ENCODE measurements at places on chromosomes 5 and 9.

DNA sequence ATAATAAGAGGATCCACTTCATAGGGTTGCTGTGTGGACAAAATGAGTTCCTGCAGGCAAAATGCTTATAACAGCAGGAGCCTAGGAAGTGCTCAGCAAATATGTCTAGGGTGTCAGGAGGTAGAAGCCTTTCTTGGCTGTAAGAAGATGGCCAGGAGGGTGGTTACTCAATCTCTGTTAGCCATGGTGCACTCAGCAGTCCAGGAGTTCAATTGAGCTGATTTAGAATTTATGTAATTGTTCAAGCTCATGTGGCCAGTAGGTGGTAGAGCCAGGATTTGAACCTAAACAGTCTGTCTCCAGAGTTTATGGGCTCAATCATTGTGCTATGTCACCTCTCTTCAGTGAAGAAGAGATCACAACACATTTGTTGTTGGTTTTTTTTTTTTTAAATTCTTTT lies 381.2 kb downstream of the KIF4B start:
- no peaks in the 10 kb centered on the region for H3K4me1 ChIP-seq
- H3K27me3 ChIP-seq = no peaks in the 10 kb centered on the region
- H3K27ac ChIP-seq = no peak overlapping the region
- no peak overlapping the region for H3K4me3 ChIP-seq
- H3K36me3 ChIP-seq = no peaks in the 10 kb centered on the region
- DNase-seq = no peak

DNA sequence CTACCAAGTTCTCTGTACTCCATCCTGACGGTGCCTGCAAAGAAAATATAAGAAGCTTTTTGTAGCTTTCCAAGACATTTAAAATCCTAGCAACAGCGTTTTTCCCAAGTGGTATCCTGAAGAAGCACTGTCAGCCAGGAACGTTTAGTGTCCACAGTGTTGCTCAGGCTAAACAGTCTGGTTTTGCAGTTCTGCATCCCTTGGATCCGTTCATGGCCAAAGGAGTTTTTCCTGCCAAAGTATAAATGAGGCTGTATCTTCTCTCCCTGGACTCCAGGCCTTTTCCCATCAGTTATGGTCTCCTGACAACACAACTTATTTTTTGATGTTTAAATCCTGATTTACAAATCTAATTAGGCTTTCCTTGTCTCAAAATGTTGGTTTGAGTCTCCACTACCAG lies 925.8 kb downstream of the TLE1 start:
- no peak overlapping the region for H3K4me3 ChIP-seq
- H3K27ac ChIP-seq = no peak overlapping the region
- H3K36me3 ChIP-seq = no peaks in the 10 kb centered on the region
- H3K4me1 ChIP-seq = no peaks in the 10 kb centered on the region
- no peak for DNase-seq
- no peaks in the 10 kb centered on the region for H3K27me3 ChIP-seq

- H3K4me1 ChIP-seq = no peaks in the 10 kb centered on the region
- no peak overlapping the region for H3K27ac ChIP-seq
- no peaks in the 10 kb centered on the region for H3K36me3 ChIP-seq
- no peaks in the 10 kb centered on the region for H3K27me3 ChIP-seq
- no peak for DNase-seq
- no peak overlapping the region for H3K4me3 ChIP-seq
Observed at GRCh38 chr5:27708534-27708933, 670.1 kb upstream of the CDH9 start.

DNA sequence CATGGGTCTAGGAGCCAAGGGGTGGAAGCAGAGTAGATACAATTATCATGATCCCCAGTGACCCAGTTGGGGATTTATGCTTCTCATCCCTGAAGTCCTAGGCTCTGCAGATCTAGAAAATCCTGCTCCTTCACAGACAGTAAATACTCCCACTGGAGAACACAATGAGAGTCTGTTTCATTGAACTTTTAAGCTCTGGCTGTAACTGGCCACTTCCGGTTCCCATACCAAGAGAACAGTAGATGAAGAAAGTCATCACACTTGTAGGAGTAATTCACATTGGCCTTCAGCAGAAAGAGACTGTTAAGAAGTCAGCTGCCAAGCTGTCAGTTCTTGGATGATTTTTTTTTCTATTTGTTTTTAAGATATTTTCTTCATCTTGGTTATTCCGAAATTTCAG lies 597.1 kb downstream of the ACTL7B start:
- no peak overlapping the region for H3K4me3 ChIP-seq
- no peak for DNase-seq
- no peaks in the 10 kb centered on the region for H3K36me3 ChIP-seq
- H3K4me1 ChIP-seq = no peaks in the 10 kb centered on the region

DNA sequence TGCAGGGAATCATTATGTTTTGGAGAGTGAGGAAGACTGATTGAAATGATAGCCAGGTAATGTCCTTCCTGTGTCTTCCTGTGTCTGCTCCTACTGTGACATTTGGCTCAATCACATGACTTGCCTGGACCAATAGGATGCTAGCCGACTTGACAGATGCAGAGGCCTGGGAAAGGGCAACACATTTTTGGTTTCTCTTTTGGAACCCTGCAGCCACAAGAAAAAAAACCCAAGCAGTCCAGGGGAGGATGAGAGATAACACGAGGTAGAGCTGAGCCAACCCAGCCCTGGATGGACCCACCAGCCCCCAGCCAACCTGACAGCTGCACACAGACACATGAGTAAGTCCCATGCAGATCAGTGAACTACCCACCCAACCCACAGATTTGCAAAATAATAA lies 256.1 kb upstream of the SMARCA2 start:
- H3K36me3 ChIP-seq = no peaks in the 10 kb centered on the region
- H3K27me3 ChIP-seq = no peaks in the 10 kb centered on the region
- no peak overlapping the region for H3K4me3 ChIP-seq
- no peaks in the 10 kb centered on the region for H3K4me1 ChIP-seq

DNA sequence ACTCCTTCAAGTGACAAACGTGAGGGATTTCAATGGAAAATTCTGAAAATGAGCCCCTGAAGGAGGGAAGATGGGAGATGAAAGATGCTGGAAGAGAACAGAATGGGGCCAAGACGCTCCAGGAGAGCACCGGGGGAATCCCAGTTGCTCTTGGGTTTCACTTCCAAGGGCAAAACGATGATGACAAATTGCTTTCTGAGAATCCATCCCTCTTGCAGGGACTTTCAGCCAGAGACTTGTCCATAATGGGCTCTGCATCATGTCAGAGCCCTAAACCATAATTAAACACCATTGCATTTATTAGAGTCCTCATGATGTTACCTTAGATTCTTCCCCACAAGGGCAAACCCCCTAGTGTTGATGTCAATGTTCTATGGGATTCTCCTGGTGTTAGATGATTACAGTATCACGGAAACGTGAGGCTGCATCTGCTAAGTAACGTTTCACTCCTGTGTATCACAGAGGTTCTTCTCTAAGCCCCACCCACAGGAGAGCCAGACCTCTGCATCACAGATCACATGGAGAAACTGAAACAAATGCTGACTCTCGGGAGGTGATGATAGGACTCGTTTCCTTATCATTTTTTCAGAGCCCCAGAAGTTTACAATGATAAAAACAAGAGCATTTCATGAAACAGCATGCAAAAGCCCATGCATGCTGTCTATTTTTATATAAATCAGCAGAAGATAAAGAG lies 114.4 kb downstream of the TENT4A start:
- DNase-seq = no peak
- H3K27me3 ChIP-seq = no peaks in the 10 kb centered on the region
- H3K27ac ChIP-seq = no peak overlapping the region
- H3K4me1 ChIP-seq = no peaks in the 10 kb centered on the region
